Placental pericyte (primary cell): ENCODE measurements at places on chromosomes 12 and 14. TPM values are rescaled to one million over a fixed set of nuclear protein-coding genes. Genes with fewer than 3 reads are reported as not detected.

The SOAT2 gene
- not detected in 2 replicates for total RNA-seq

The CCDC85C gene
- 6.1 and 18.8 TPM in 2 replicates for total RNA-seq

The KCNJ8 gene
- 0.57 TPM in 1 of 2 replicates, not detected in the other for total RNA-seq

The CKB gene
- total RNA-seq: 5.3 and 7.0 TPM in 2 replicates

The PPFIBP1 gene
- total RNA-seq: 149 and 164 TPM in 2 replicates

The HOXC10 gene
- total RNA-seq: 3.1 and 5.2 TPM in 2 replicates

The ART4 gene
- total RNA-seq: under 0.01 and 0.14 TPM in 2 replicates

The TAS2R9 gene
- total RNA-seq: 0.14 TPM in 1 of 2 replicates, not detected in the other

The PLA2G1B gene
- not detected in 2 replicates for total RNA-seq

The CACNA1C gene
- 2.4 and 3.6 TPM in 2 replicates for total RNA-seq

The FAIM2 gene
- 0.29 and 6.6 TPM in 2 replicates for total RNA-seq

The ANO4 gene
- 0.22 and 4.9 TPM in 2 replicates for total RNA-seq

The TAS2R8 gene
- total RNA-seq: 0.43 TPM in 1 of 2 replicates, not detected in the other

The DPY19L2 gene
- 1.3 and 9.7 TPM in 2 replicates for total RNA-seq

The RFX4 gene
- total RNA-seq: not detected in 2 replicates

The RNASE1 gene
- 0.43 TPM in 1 of 2 replicates, not detected in the other for total RNA-seq

The TFCP2 gene
- 9.6 and 9.8 TPM in 2 replicates for total RNA-seq

The ABCC9 gene
- 0.22 and 0.72 TPM in 2 replicates for total RNA-seq

The CCDC177 gene
- not detected in 2 replicates for total RNA-seq

The SIX6 gene
- not detected in 2 replicates for total RNA-seq

The GLIPR1L1 gene
- not detected in 2 replicates for total RNA-seq

The GPR137C gene
- total RNA-seq: 0.43 and 0.44 TPM in 2 replicates

The FAM186B gene
- 0.14 and 0.44 TPM in 2 replicates for total RNA-seq

The KLHL33 gene
- total RNA-seq: under 0.01 TPM in 1 of 2 replicates, not detected in the other

The FLVCR2 gene
- 1.1 and 1.3 TPM in 2 replicates for total RNA-seq

The HSP90B1 gene
- total RNA-seq: 347 and 2,219 TPM in 2 replicates

The RTN1 gene
- 0.22 and 0.29 TPM in 2 replicates for total RNA-seq

The GPX2 gene
- not detected in 2 replicates for total RNA-seq

The FAR2 gene
- total RNA-seq: 0.22 and 3.7 TPM in 2 replicates

The PRH2 gene
- total RNA-seq: 0.29 TPM in 1 of 2 replicates, not detected in the other

The IKBIP gene
- total RNA-seq: 50.6 and 91.5 TPM in 2 replicates

The DEPDC4 gene
- 1.1 and 2.4 TPM in 2 replicates for total RNA-seq

The RAD51AP1 gene
- 1.3 and 24.9 TPM in 2 replicates for total RNA-seq

The PPP4R4 gene
- 0.43 and 0.88 TPM in 2 replicates for total RNA-seq

The TCTN2 gene
- total RNA-seq: 7.4 and 12.3 TPM in 2 replicates

The TPPP2 gene
- not detected in 2 replicates for total RNA-seq
